ENCODE measurements at places on chromosomes 16 and 17.

GRCh38 chr17:64115043-64115698 lies 14.8 kb downstream of the ERN1 start:
- no peak for DNase-seq

DNA sequence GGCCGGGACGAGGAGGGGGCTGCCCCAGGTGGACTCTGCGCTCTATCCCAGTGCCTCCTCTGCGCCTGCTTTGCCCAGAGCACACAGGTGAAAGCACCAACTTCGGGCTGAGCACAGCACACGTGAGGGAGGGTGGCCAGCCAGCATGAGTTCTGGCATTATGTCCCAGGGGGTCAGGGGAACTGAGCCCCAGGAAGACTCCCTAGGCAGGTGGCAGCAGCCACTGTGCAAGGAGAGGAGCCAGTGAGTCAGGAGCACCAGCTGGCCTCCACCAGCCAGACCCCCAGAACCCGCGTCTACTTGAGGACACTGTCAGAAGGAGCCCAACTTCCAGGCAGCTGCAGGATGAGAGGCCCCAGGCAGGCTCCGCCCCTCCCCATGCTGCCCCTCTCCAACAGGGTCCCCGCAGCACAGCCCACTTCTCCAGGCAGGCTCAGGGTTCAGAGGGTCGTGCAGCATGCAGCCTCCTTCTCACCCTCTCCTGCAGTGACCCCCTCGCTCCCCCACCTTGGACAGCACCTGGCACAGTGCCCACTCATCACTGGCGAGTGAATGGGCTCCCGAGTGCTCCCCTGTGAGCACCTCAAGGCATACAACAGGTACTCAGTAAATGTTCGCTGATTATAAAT lies 44.2 kb upstream of the RASD1 start:
- DNase-seq, result no peak

DNA sequence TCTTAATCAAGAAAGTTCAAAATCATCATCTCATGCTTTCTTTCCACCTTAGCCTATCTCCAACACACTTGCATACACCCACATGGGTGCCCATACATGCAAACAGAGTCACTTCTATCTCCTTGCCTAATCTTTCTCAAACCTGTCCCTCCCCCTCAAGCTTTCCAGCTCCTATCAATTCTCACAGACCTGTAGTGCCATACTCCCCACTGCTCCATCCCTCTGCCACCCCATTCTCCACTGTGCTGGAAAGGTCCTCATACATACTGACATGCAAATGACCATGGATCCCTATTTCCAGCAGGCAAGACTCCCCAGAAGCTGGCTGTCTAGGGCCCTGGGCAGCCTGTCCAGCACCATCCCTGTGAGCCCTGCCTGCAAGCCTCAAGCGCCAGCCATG lies 320.4 kb upstream of the CCL2 start:
- no peak for DNase-seq

- no peak for DNase-seq
Observed at GRCh38 chr16:12303653-12304052, 327.1 kb downstream of the SNX29 start.

- no peak for DNase-seq
Observed at GRCh38 chr16:13521356-13521755, 398.6 kb upstream of the ERCC4 start.

DNA sequence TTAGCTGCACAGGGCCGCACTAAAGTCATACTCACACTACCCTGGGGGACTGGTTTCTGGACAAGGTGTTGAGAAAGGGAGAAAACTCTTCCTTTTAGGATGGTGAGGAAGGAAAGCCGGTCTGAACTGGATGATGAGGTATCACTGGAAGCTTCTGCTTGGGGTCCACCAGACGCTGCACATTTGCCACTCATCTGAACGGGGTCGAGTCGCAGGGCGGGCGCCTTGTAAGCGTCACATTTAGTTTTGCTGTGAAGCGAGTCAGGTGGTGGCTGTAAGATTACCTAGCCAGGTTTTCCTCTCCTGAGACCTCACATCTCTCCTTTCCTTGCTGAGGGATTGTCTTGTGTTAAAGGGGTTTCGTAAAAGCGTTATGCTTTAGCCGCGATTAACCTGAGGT lies 2.3 kb downstream of the JPT2 start:
- DNase-seq, result no peak

DNA sequence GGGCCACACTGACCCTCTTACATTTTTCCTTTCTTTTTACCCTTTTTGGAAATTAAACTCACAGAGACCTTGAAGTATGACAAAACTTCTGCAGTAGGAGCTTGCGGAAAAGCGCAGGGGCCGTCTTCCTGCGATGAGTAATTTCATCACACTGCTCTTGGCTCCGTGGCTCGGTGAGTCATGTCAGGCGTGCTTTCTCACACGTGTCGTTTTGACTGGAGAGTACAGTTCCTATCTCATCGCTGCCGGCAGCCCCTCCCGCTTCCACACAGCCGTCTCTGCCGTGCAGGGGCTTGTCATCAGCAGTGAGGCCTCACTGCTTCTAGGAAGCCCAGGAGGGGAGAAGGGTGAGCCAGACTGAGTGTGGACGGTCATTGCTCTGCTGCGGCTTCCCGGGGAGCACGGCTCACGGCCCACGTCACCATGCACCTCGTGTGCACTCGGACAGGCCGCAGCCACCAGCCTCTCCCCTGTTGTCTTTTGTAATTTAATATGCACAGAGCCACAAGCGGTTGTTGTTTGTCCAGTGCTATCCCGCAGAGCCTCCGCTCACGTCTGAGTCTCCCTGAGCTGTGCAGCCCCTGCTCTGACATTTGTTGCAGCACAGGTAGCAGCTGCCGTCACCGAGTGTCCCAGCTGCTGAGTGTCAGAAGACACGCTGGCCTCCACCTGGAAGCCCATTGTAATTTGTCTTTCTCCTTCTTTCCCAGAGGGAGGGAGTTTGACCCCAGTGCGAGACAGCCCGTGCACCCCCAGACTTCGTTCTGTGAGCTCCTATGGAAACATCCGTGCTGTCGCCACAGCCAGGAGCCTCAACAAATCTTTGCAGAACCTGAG lies 99.4 kb upstream of the CHMP6 start:
- DNase-seq, result no peak

GRCh38 chr17:82105882-82106687 lies 8.0 kb upstream of the FASN start:
- DNase-seq, result peak; percentile 59

GRCh38 chr16:14501331-14502255 lies 128.5 kb downstream of the PARN start:
- DNase-seq, result no peak

GRCh38 chr16:49986351-49987124 lies 38.5 kb upstream of the CNEP1R1 start:
- DNase-seq, result no peak

GRCh38 chr17:79052131-79052530 lies 22.5 kb upstream of the ENGASE start:
- DNase-seq, result no peak

DNA sequence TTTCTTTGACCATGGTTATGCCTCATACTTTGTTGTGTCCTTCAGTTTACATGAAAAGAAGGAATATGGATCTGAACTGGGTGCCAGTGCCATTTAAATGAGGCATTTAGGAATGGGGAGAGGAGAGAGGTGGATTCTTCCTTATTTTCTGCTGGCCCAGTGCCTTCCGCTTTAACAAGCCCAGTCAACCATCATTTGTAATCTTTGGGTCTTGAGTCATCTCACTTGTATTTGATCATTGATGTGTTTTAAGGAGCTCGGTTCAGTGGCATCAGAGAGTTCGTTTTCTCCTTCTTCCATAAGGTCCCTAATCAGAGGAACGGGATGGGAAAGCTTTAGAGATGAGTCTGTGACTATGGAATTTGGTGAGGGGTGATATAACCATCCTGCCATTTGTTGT lies 334.9 kb downstream of the WWOX start:
- no peak for DNase-seq

GRCh38 chr17:15436473-15437302 lies 30.7 kb downstream of the CDRT4 start:
- no peak for DNase-seq

DNA sequence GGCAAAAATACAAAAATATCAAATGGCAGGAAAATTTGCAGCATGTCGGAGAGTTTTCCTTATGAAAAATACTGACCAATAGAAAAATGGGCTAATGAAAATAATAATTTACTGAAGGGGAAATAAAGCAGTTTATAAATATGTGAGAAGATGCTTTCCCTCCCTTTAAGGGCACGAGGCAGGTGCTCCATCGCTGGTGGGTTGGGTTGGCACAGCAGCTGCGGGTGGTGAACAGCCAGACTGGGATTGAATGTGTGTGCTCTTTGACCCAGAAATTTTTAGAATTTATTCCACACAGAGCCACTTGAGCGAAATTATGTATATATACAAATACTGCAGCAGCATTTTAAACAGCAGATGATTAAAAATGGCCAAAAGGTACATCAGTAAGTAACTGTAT lies 109.1 kb upstream of the ZNF750 start:
- no peak for DNase-seq

DNA sequence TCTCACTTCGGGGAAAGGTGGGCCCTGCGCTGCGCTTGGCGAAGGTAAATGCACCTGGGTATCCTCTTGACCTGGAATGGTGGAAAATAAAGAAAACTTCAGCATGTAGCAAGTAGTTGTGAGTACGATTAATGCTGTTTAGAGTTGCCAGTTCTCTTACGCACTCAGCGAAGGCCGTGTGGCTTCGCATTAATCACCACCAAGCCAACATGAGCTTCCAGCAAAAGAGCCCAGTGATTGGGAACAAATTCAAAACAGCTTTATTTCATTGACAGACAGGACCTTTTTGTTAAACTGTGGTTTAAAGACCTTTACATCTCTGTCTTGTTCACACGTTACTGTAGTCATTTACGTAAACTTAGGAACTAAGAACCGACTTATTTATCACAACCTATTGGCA lies 531.4 kb downstream of the MAF start:
- no peak for DNase-seq

DNA sequence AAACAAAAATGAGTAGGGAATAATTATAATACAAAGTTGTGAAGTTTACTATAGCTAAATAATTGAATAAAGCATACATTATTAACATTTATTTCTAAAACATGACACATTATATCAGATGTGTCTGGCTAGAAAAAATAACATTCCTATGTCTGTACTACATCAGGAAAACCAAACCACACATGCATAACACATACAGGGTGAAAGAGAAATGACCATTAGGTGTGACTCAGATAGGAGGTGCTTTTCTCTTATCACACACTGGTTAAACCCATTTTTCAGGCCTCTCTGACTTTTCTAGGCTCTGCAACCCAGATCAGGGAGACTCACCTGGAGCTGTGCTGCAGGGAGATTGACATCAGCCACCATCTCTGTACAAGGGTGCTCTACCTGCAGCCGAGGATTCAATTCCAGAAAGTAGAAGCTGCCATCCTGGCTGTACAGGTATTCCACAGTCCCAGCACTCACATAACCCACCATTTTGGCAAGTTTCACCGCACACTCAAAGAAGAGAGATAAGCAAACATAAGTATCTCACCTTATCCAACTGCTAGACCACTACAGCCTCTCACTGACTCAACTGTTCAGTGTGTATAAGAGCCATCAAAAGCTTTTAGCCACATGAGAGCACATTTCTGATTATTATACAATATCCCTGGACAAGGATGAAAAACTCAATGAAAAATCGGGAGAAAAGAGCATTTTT lies 116.6 kb upstream of the C17orf78 start:
- DNase-seq, result no peak

- DNase-seq, result no peak
Observed at GRCh38 chr17:70863436-70864248, 694.3 kb downstream of the KCNJ2 start.

DNA sequence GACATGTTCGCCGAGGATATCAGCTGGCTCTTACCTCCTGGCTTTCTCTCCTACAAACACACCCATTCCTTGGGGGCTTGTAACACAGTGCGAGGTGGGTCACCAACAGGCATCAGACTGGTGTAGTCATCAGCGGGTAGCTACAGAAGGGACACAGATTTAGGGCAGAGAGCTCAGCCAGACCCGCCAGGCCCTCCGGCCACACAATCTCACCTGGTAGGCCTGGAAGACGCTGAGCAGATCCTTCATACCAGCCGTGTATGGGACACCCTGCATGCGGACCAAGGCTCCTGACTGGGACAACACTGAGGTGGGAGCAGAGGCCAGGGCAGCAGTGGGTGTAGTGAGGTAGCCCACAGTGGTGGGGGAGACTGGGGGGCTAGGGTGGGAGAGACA lies 5.8 kb downstream of the ESRP2 start:
- DNase-seq, result no peak

- DNase-seq, result no peak
Observed at GRCh38 chr17:41416479-41416878, 7.9 kb downstream of the KRT37 start.

GRCh38 chr17:80114758-80115157 lies 13.4 kb downstream of the GAA start:
- no peak for DNase-seq

- DNase-seq, result no peak
Observed at GRCh38 chr17:6596511-6596910, 40.2 kb upstream of the PITPNM3 start.

DNA sequence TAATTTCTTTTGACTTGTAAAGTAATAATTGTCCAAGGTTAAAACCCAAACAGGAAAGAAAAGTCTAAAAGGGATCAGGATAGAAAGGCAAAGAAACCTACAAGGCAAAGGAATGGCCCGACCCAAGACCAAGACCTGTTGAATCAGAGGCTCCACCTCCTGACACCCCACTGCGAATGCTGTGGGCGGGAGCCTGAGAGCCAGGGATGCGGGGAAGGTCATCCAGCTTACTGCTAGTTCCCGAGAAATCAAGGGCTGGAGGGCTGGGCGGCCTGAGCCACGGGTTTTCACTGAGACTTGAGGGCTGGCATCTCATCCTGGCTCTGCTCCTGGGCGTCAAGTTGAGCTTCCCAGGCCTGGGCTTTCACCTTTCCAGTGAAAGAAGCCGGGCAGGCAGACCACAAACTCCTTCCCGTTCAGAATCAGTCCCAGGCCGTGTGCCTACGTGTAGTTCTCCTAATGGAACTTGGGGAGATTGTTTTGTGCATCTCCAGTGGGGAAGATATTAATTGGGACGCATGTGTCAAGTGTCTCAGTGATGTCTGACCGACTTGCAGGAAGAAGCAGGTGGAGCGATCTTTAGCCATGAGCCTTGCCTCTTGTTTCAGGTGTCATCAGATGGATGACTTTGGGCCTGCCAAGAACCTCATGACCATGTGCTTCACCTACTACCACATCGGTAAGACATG lies 36.9 kb downstream of the CIBAR2 start:
- no peak for DNase-seq

GRCh38 chr16:49827805-49828438 lies 28.0 kb downstream of the ZNF423 start:
- DNase-seq, result no peak

DNA sequence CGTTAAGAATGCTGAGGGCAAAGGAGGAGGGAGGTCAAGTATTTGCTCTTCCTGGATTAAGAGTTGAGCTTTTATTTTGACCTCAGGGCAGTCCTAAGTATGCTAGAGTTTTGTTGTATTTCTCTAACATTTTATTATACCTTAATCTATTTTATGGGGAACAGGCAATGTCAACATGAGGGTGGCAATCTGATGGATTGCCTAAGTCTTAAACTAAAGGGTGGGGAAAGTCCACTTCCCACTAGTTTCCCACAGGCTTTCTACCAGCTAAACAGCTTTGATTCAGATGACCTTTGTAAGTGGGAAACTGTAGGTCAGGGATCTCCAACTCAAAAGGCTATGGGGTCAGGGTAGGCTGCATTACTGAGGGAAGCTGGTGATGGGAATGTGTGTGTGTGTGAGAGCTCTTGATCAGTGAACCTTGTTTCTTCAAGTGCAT lies 24.9 kb downstream of the HSD17B2 start:
- DNase-seq, result no peak

- no peak for DNase-seq
Observed at GRCh38 chr17:8384801-8385378, 1.9 kb upstream of the RPL26 start.
